ENCODE measurements at places on chromosomes 13 and 19. TPM values are rescaled to one million over a fixed set of nuclear protein-coding genes. Genes with fewer than 3 reads are reported as not detected.

COL4A1 gene
- total RNA-seq = 144 TPM

IQCN gene
- total RNA-seq = 5.9 TPM

ZNF439 gene
- total RNA-seq = 25.3 TPM

CPB2 gene
- total RNA-seq = not detected

- DNase-seq = no peak
Observed at GRCh38 chr13:24145674-24146073, 14.8 kb upstream of the SPATA13 start.

GRCh38 chr13:31385540-31385939, 185.8 kb downstream of the B3GLCT start:
- no peak for DNase-seq

- DNase-seq = no peak
Observed at GRCh38 chr19:38268539-38268938, 4.2 kb downstream of the SPINT2 start.

GRCh38 chr19:46926170-46927071, 65.6 kb downstream of the ARHGAP35 start:
- DNase-seq = no peak

GRCh38 chr13:44906713-44907112, 82.6 kb downstream of the NUFIP1 start:
- DNase-seq = no peak

Measured in ureter (tissue), 1 donor.